ENCODE measurements at places on chromosomes 2 and 18. TPM values are rescaled to one million over a fixed set of nuclear protein-coding genes. Genes with fewer than 3 reads are reported as not detected.

DNA sequence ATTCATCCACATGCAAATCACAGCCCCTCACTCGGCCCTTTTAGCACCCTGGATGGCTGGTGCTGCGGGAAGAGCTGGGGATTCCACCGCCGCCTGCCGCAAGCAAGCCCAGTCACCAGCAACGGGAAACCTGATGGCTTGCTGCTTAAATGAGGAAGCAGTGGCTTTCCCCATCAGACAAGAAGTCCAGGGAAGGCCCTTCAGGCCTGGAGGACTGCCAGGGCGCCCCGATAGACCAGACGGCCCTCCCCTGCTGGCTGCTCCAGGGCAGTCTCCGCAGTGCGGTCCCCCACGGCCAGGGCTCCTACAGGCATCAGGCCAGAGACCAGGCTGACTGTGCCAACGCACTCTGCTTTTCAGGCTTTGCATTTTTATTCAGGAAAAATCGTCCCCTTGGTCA, 439.1 kb downstream of the EIPR1 start:
- H3K36me3 ChIP-seq: no peaks in the 10 kb centered on the region
- H3K27me3 ChIP-seq: no peaks in the 10 kb centered on the region
- H3K4me3 ChIP-seq: no peak overlapping the region
- DNase-seq: no peak
- no peaks in the 10 kb centered on the region for H3K4me1 ChIP-seq

DNA sequence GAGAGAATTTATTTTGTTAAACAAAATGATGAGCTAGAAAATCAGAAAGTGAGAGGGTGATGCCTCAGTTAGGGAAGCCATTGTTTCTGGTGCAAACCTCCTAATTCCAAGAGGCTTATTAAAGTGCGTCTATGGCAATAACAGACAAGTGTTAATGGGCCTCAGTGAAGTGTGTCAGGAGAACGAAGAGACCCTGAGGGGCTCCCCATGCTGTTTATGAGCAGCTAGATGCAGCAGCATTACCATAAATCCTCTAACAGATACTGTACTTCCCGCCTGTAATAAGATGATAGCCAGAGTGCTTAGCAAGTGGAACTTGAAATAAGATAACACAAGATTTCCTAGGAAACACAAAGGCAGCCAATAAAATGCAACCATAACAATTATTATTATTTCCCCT, 157.4 kb downstream of the MYT1L start:
- no peak for DNase-seq
- H3K27ac ChIP-seq: no peak overlapping the region
- H3K36me3 ChIP-seq: no peaks in the 10 kb centered on the region
- no peak overlapping the region for H3K4me3 ChIP-seq

- H3K36me3 ChIP-seq: no peaks in the 10 kb centered on the region
- peak; percentile 84 for DNase-seq
- no peak overlapping the region for H3K27ac ChIP-seq
- H3K4me3 ChIP-seq: peak overlapping the region; percentile 6
- no peaks in the 10 kb centered on the region for H3K4me1 ChIP-seq
- H3K27me3 ChIP-seq: no peaks in the 10 kb centered on the region
Observed at GRCh38 chr18:75167759-75168618, 41.0 kb downstream of the PTGR3 start.

DNA sequence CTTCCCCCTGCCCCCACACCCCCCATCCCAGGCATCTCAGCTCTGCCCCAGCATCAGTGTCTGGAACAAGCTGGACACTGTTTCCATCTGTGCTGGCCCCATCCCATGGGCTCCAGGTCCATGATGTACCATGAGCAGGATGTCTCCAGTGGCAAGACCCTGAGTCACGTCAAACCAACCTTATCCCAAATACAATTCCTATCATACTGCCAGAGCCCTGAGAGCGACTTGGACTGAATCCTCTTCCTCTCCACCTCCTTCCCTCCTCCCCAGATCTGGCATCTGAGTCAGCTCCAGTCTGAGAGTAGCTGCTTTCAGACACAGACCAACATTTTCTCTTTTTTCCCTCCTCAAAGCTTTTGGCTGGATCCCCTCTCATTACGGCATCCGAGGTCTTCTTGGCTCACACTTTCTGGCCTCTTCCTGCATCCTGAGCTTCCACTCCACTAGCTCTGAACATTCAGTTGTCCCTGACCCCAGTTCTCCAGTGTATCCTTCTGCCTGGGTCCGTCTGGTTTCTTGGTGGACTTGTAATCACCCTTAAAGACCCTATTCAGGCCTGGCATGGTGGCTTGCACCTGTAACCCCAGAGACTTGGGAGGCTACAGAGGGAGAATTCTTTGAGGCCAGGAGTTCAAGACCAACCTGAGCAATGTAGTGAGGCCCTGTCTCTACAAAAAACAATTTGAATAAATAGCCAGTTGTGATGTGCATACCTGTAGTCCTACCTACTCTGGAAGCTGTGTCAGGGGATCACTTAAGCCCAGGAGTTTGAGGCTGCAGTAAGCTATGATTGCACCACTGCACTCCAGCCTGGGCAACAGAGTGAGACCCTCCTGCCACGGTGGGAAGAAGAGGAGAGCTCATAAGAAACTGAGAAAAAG, 68.3 kb downstream of the ACKR3 start:
- H3K27me3 ChIP-seq: no peaks in the 10 kb centered on the region
- H3K27ac ChIP-seq: no peak overlapping the region

- no peak overlapping the region for H3K4me3 ChIP-seq
- peaks cover 15% of the 10 kb centered on the region for H3K36me3 ChIP-seq
- H3K27ac ChIP-seq: no peak overlapping the region
- DNase-seq: no peak
- no peaks in the 10 kb centered on the region for H3K27me3 ChIP-seq
Observed at GRCh38 chr2:174573621-174574081, 24.0 kb downstream of the WIPF1 start.

DNA sequence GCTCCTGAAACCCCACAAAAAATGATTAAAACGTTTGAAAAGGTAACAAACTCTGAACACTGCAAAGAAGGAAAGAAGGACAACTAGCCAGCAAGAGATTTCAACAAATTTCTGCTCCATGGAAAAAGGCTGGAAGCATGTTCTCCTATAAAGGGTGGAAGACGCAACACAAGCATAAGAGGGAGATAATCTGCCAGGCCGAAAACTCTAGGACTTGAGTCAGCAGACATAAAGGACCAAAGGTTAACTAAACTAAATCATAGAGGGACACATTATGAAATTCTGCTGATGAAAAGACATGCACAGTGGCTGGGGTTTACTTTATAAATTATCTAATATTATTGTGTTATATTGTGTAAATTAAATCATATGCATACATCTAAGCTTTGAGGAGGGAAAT, 6.8 kb downstream of the NPHP1 start:
- no peaks in the 10 kb centered on the region for H3K27me3 ChIP-seq
- H3K4me1 ChIP-seq: no peaks in the 10 kb centered on the region
- no peak overlapping the region for H3K27ac ChIP-seq
- H3K4me3 ChIP-seq: no peak overlapping the region

- no peaks in the 10 kb centered on the region for H3K36me3 ChIP-seq
- peaks cover 2% of the 10 kb centered on the region for H3K4me1 ChIP-seq
- H3K27ac ChIP-seq: no peak overlapping the region
- H3K4me3 ChIP-seq: no peak overlapping the region
Observed at GRCh38 chr2:150788426-150789140, 301.1 kb upstream of the RND3 start.

- no peaks in the 10 kb centered on the region for H3K27me3 ChIP-seq
- H3K4me3 ChIP-seq: no peak overlapping the region
- peak overlapping the region; percentile 14 for H3K27ac ChIP-seq
- H3K36me3 ChIP-seq: no peaks in the 10 kb centered on the region
Observed at GRCh38 chr18:3383381-3383915, 66.5 kb upstream of the TGIF1 start.

GRCh38 chr2:152961351-152961750, 242.9 kb downstream of the ARL6IP6 start:
- H3K4me3 ChIP-seq: no peak overlapping the region
- no peak for DNase-seq
- no peaks in the 10 kb centered on the region for H3K4me1 ChIP-seq
- H3K36me3 ChIP-seq: no peaks in the 10 kb centered on the region
- no peak overlapping the region for H3K27ac ChIP-seq
- no peaks in the 10 kb centered on the region for H3K27me3 ChIP-seq

DNA sequence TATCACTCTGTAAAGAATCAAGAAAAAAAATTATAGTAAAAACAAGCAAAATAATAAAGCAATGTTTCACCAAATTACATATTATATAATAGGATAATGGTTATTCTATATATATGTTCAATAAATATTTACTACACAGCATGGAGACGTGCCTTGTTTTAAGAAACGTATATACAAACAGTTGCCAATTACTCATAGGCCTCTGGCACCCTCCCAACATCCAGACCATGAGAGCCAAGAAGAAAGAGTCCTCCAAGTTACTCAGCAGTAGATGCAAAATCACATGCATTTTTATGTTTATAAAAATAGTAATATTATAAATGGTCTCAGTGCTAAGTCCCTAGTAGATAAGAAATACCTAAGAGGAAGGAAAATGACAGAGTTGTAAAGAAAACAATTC, 64.8 kb downstream of the REV1 start:
- H3K36me3 ChIP-seq: peaks cover 26% of the 10 kb centered on the region
- H3K4me3 ChIP-seq: no peak overlapping the region
- no peaks in the 10 kb centered on the region for H3K27me3 ChIP-seq
- DNase-seq: peak; percentile 93
- no peaks in the 10 kb centered on the region for H3K4me1 ChIP-seq

- no peak overlapping the region for H3K4me3 ChIP-seq
- peaks cover 32% of the 10 kb centered on the region for H3K36me3 ChIP-seq
- H3K4me1 ChIP-seq: no peaks in the 10 kb centered on the region
- no peaks in the 10 kb centered on the region for H3K27me3 ChIP-seq
- DNase-seq: no peak
Observed at GRCh38 chr2:11778416-11778815, 32.0 kb downstream of the LPIN1 start.

DNA sequence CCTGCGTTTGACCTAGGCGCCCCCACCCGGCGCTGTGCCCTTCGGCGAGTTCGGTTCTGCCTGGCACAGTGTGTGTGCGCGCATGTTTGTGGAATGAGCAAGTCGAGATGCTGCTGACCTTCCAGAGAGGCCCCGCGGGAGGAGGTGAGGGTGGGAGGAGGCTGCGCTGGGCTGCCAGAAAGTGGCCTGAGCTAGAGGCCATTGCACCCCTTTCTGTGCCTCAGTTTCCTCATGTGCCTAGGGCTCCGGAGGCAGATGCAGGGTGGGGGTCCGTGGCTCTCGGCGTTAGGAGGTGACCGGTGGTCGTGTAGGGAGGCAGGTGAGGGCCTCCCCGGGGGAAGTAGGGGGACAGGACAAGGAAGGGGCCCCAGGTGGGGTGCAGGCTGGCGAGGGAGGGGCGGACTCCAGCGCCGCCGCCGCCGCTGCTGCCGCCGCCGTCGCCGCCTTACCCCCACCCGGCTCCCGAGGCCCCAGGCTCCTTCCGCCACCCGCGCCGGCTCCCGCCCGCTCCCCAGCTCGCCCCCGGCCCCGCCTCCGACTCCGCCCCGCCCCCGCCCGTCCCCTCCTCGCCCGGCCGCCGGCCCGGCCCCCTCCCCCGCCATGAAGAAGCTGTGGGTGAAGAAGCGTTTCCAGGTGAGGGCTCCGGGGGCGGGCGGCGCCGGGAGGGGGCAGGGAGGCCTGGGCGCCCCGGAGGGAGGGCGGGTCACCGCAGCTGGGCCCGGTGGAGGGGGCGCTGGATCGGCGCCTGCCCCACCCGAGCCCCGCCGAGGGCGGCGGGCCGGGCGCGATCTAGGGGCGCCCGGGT, 7.0 kb downstream of the SPEG start:
- H3K4me3 ChIP-seq: no peak overlapping the region
- no peaks in the 10 kb centered on the region for H3K27me3 ChIP-seq
- H3K36me3 ChIP-seq: peaks cover 4% of the 10 kb centered on the region
- DNase-seq: peak; percentile 71

DNA sequence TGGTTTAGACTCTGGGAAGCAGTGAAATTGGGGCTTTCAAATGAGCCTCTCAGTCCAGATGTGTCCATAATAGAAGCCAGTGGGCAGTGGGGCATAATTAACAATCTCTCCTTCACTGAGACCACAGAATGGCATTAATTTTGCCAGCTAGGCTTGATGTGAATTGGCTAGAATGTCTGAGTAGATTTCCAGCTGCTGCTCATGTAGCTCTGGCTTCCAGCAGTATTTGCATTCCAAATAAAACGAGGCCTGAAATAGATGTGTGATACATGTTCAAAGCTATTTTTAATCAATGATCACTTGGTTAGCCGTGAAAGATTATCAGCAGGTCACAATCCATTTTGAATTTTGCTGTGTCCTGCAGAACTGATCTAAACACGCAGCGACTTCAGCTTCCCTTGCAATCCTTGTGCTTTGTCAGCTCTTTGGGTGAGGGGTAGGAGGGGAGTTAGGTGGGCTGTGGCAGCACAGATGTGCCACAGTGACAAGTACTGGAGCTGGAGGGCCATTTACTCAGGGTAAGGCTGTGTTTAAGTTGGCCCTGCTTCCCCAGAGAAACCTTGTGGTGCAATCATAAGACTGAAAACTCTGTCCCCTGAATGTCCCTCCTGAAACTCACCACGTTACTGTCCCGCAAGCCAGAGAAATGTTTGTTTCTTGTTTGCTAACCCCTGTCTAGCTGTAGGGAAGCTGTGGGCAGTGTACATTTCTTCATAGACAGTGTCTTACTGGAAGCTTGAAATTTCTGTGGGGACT, 56.9 kb upstream of the TMEM178A start:
- H3K27ac ChIP-seq: peak overlapping the region; percentile 37
- peak; percentile 79 for DNase-seq
- no peaks in the 10 kb centered on the region for H3K4me1 ChIP-seq
- no peaks in the 10 kb centered on the region for H3K36me3 ChIP-seq
- peaks cover 2% of the 10 kb centered on the region for H3K27me3 ChIP-seq

The SPATA3 gene
- not detected for polyA plus RNA-seq

The KHK gene
- 4.2 TPM for polyA plus RNA-seq

The ALK gene
- 0.10 TPM for polyA plus RNA-seq

The CNGA3 gene
- 0.06 TPM for polyA plus RNA-seq

The GAREM1 gene
- polyA plus RNA-seq: 3.0 TPM

The ATP6V1B1 gene
- polyA plus RNA-seq: 0.33 TPM

The SERPINB10 gene
- polyA plus RNA-seq: not detected

The CNOT9 gene
- polyA plus RNA-seq: 18.0 TPM
